ENCODE measurements at places on chromosomes 13 and 19.

- H3K27ac ChIP-seq: no peak overlapping the region
- H3K4me1 ChIP-seq: peaks cover 3% of the 10 kb centered on the region
- no peak overlapping the region for H3K4me3 ChIP-seq
- H3K27me3 ChIP-seq: no peaks in the 10 kb centered on the region
- no peak for DNase-seq
- H3K36me3 ChIP-seq: no peaks in the 10 kb centered on the region
Observed at GRCh38 chr13:21752501-21752900, 81.6 kb downstream of the FGF9 start.

GRCh38 chr13:39509616-39510315 lies 93.2 kb downstream of the LHFPL6 start:
- H3K36me3 ChIP-seq: no peaks in the 10 kb centered on the region
- no peak overlapping the region for H3K4me3 ChIP-seq
- peak overlapping the region; percentile 25 for H3K27ac ChIP-seq
- H3K27me3 ChIP-seq: no peaks in the 10 kb centered on the region
- peaks cover 74% of the 10 kb centered on the region for H3K4me1 ChIP-seq
- no peak for DNase-seq

DNA sequence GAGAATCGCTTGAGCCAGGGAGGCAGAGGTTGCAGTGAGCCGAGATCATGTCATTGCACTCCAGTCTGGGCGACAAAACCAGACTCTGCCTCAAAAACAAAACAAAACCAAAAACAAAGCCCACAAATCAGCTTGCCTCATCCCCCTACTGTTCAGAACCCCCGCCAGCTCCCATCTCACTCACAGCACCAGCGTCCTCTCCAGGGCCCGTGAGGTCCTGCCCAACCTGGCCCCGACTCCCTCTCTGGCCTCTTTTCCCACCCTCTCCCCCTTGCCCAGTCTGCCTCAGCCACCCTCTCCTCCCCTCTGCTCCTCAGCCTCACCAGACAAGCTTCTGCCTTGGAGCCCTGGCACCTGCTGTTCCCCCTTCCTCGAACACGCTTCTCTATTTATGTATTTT lies 3.8 kb downstream of the SLC8A2 start:
- no peak overlapping the region for H3K4me3 ChIP-seq
- H3K27ac ChIP-seq: no peak overlapping the region
- H3K4me1 ChIP-seq: peaks cover 7% of the 10 kb centered on the region
- DNase-seq: no peak
- peaks cover 95% of the 10 kb centered on the region for H3K27me3 ChIP-seq

DNA sequence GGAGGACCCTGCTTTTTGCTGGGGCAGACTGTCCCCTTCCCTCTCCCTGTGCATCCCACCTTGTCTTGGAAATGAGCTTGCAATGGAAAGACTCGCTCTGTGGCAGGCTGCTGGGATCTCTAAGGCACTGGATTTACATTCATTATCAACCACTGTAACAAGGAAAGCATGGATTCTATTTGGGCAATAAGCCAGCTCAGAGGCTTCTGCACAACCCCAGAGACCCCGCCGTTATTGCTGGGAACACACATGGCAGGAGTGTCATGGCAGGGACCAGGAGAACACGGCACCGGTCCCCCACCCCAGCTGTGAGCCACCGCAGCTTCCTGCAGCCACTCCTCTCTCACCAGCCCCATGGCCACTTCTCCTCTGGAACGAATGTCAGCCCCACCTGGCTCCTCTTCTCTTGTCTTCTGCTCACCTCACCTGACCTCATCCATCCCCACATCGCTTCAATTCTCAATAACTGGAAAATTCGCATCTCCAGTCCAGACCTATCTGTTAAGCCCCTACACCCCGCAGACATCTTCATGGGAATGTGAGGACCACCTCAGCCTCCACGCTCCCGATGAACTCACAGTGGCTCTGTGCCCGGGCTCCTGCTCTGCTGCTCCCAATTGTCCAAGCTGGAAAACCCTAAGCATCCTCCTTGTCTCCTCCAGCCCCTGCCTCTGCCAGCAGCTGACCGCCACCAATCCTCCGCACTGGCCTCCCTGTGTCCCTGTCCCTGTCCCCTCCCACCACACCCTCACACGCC lies 181.5 kb downstream of the USP12 start:
- no peak for DNase-seq
- no peaks in the 10 kb centered on the region for H3K36me3 ChIP-seq
- no peaks in the 10 kb centered on the region for H3K27me3 ChIP-seq
- H3K4me1 ChIP-seq: peaks cover 18% of the 10 kb centered on the region
- H3K4me3 ChIP-seq: no peak overlapping the region

- H3K27me3 ChIP-seq: peaks cover 31% of the 10 kb centered on the region
- peaks cover 27% of the 10 kb centered on the region for H3K4me1 ChIP-seq
- H3K27ac ChIP-seq: peak overlapping the region; percentile 25
- no peaks in the 10 kb centered on the region for H3K36me3 ChIP-seq
- DNase-seq: no peak
Observed at GRCh38 chr19:10412257-10412977, 7.9 kb upstream of the PDE4A start.

GRCh38 chr13:36344886-36345437 lies 1.2 kb downstream of the SPART start:
- H3K27me3 ChIP-seq: no peaks in the 10 kb centered on the region
- peak overlapping the region; percentile 98 for H3K27ac ChIP-seq
- H3K36me3 ChIP-seq: no peaks in the 10 kb centered on the region
- peak overlapping the region; percentile 81 for H3K4me3 ChIP-seq
- no peak for DNase-seq

DNA sequence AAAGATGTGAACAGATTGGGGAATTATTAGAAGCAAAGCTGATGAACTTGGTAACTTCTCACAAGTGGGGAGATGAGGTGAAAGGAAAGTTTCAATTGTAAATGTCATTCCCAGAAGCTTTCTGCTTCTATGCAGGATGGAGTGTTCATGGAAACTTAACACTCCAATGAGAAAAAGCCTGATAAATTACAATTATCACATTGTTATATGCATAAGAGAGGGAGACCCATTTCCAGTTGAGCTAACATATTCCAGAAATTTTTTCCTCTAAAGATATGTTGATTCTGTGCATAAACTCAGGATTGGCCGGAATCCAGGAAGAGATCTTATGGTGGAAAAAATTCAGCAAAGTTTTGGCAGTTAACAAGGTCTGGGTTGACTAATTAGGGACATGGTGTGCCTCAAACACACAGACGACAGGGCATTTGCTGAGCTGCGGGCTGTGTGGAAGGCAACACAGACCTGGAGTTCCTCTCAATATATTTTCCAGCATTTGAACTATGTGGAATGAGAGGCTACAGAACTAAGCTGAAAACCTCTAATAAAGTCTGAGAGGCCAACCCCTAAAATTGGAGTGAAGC lies 64.9 kb upstream of the FGF14 start:
- DNase-seq: no peak
- H3K27me3 ChIP-seq: no peaks in the 10 kb centered on the region
- no peaks in the 10 kb centered on the region for H3K4me1 ChIP-seq
- no peaks in the 10 kb centered on the region for H3K36me3 ChIP-seq
- H3K4me3 ChIP-seq: no peak overlapping the region

DNA sequence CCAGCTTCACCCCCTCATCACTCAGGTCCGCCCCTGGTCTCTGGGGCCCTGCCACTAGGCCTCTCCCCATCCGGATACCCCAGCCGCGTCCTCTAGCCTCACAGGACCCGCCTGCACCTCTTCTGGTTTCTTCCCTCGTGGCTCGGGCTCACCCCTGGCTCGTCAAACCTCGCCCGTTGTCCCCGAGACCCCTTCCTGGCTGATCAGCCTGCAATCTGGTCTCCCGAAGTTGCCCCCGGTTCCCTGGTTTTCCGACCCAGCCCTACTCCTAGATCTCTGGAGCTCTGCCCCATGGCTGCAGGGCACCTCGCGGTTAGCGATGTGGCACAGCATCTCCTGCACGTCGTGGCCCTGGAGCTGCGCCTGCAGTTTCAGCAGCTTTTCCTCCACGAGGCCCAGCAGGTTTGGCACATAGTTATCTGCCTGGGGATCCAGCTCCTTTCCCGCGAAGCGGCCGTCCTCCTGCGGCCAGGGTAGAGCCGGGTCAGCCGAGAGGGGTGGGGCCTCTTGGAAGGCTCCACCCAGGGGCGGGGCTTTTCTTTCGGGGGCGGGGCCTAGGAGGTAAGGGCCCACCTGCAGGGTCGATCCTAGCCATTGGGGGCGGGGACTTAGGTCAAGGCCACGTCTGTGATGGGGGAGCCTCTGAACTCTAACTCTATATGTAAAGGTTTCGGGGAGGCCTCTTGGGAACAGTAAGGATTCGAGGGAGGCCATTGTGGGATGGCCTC lies 2.4 kb upstream of the RGL3 start:
- H3K27me3 ChIP-seq: peaks cover 78% of the 10 kb centered on the region
- H3K4me1 ChIP-seq: peaks cover 55% of the 10 kb centered on the region
- peak; percentile 59 for DNase-seq
- peak overlapping the region; percentile 84 for H3K27ac ChIP-seq

- no peak for DNase-seq
- H3K4me1 ChIP-seq: no peaks in the 10 kb centered on the region
- peaks cover 91% of the 10 kb centered on the region for H3K27me3 ChIP-seq
- H3K36me3 ChIP-seq: no peaks in the 10 kb centered on the region
- no peak overlapping the region for H3K4me3 ChIP-seq
Observed at GRCh38 chr19:50896591-50897190, 14.5 kb downstream of the KLK4 start.

DNA sequence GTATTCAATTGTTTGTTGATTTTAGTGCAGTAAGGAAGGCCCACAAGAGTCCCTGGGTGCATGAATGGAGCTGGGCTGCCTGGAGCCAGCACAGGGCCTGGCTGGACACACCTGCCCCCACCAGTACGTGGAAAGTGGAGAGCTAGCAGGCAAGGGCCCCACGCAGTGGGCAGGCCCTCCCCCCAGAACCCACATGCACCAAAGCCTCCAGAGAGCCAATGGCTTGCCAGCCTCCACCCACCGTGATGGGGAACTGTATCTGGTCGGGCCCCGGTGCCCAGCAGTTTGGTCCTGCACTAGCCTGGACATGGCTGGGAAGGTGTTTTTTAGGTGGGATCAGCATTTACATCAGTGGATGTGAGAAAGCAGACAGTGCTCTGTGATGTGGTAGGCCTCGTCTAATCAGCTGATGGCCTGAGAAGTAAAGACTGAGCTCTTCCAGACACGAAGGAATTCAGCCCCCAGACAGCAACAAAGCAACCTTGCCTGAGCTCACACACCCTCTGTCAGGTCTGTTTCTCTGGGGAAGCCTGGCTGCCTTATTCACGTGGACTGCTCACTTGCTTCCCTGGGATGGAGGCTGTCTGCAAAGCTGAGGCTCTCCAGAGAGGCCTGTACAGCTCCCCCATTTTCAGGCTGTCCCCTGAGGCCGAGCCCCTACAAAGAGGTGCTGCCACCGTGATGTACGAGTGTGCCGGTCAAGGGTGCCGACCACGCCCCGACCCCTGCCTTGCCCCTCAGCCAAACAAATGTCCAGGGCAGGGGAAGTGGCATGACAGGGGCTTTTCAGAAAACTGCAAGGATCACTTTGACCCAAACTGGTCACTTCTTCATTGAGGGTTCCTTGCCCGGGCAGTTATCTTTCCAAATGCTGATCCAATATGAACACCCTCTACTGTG lies 27.5 kb downstream of the RAB20 start:
- H3K27me3 ChIP-seq: no peaks in the 10 kb centered on the region
- H3K4me1 ChIP-seq: peaks cover 29% of the 10 kb centered on the region
- no peak for DNase-seq
- no peaks in the 10 kb centered on the region for H3K36me3 ChIP-seq
- no peak overlapping the region for H3K27ac ChIP-seq
- no peak overlapping the region for H3K4me3 ChIP-seq

- H3K27me3 ChIP-seq: no peaks in the 10 kb centered on the region
- H3K4me1 ChIP-seq: peaks cover 18% of the 10 kb centered on the region
- H3K27ac ChIP-seq: no peak overlapping the region
- H3K4me3 ChIP-seq: no peak overlapping the region
Observed at GRCh38 chr13:35797991-35798390, 321.5 kb upstream of the MAB21L1 start.

DNA sequence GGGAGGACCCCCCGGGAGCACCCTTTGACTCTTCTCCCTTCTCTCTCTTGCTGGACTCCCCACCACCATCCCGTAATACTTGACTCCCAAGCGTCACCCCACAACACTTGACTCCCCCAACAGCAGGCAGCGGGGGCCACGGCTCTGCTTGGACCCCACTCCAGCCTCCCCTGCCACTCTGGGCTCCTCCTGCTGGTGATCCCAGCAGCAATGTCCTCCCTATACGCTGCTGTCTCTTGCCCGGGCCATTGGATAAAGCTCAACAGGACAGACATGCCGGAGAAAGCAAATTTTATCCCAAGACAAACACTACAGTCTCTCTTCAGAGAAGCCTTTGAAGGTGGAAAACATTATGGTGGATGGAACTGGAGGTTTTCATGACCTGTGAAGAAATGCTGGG lies 20.4 kb upstream of the AMER2 start:
- no peaks in the 10 kb centered on the region for H3K36me3 ChIP-seq
- no peaks in the 10 kb centered on the region for H3K4me1 ChIP-seq
- no peak for DNase-seq
- peaks cover 86% of the 10 kb centered on the region for H3K27me3 ChIP-seq
- H3K4me3 ChIP-seq: no peak overlapping the region
- no peak overlapping the region for H3K27ac ChIP-seq

- H3K4me3 ChIP-seq: no peak overlapping the region
- peaks cover 66% of the 10 kb centered on the region for H3K27me3 ChIP-seq
- H3K4me1 ChIP-seq: peaks cover 4% of the 10 kb centered on the region
Observed at GRCh38 chr19:35518313-35518712, 4.9 kb upstream of the DMKN start.

GRCh38 chr19:46634045-46634655 lies 1.9 kb downstream of the GNG8 start:
- H3K4me1 ChIP-seq: peaks cover 45% of the 10 kb centered on the region
- no peak overlapping the region for H3K27ac ChIP-seq
- peak overlapping the region; percentile 58 for H3K4me3 ChIP-seq
- H3K27me3 ChIP-seq: peaks cover 30% of the 10 kb centered on the region
- peak; percentile 65 for DNase-seq

DNA sequence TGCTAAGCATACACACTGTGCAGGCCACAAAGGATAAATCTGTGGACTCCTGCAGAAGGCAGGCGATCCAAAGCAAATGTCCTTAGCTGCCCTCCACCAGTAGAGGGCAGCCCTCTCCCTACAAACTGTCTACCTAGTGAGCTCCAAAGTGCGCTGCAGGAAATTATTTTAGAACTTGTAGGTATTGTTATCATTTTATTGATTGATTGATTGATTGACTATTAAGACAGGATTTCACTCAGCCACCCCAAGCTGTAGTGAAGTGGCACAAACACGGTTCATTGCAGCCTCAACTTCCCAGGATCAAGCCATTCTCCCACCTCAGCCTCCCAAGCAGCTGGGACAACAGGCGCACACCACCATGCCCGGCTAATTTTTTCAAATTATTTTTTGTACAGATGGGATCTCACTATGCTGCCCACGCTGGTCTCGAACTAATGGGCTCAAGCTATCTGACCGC lies 37.3 kb downstream of the RNF6 start:
- H3K4me1 ChIP-seq: peaks cover 22% of the 10 kb centered on the region
- H3K27me3 ChIP-seq: no peaks in the 10 kb centered on the region
- no peaks in the 10 kb centered on the region for H3K36me3 ChIP-seq
